ENCODE measurements at places on chromosomes 1 and 21.

- no peak for ATAC-seq
Observed at GRCh38 chr1:48853006-48853405, 76.3 kb upstream of the BEND5 start.

- ATAC-seq = no peak
Observed at GRCh38 chr21:29829564-29830275, 110.1 kb downstream of the GRIK1 start.

DNA sequence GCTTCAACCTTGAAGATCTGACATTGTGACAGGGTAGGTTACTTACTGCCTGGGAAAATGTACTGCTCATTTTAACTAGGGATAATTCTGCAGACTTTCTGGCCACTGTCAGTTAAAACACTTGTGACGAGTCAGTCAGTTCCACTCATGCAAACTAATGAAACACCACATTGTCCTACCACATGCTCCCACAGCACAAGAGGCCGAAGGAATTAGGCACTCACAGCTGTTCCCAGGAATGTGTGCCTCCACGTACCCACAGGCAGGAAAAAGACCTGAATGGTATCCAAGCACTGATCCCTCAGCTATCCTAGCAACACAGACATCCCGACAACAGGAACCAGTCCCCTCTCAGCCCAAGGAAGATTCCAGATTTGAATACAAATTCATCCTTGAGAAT lies 12.3 kb downstream of the BCAR3 start:
- ATAC-seq = no peak

DNA sequence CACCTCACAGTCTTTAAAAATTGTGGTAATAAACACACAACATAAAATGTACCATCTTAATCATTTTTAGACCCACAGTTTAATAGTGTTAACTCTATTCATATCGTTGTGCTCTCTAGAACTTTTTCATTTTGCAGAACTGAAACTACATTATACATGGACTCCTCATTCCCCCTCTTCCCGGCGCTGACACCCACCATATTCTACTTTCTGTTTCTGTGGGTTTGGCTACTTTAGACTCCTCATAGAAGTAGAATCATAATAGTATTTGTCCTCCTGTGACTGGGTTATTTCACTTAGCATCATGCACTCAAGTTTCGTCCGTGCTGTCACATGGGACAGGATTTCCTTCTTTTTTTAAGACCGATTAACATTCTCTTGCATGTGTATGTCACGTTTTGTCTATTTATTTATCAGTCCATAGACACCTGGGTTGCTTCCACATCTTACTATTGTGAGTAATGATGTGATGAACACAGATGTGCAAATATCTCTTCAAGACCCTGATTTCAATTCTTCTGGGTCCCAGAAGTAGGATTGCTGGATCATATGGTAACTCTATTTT lies 62.9 kb upstream of the TMPRSS2 start:
- no peak for ATAC-seq

DNA sequence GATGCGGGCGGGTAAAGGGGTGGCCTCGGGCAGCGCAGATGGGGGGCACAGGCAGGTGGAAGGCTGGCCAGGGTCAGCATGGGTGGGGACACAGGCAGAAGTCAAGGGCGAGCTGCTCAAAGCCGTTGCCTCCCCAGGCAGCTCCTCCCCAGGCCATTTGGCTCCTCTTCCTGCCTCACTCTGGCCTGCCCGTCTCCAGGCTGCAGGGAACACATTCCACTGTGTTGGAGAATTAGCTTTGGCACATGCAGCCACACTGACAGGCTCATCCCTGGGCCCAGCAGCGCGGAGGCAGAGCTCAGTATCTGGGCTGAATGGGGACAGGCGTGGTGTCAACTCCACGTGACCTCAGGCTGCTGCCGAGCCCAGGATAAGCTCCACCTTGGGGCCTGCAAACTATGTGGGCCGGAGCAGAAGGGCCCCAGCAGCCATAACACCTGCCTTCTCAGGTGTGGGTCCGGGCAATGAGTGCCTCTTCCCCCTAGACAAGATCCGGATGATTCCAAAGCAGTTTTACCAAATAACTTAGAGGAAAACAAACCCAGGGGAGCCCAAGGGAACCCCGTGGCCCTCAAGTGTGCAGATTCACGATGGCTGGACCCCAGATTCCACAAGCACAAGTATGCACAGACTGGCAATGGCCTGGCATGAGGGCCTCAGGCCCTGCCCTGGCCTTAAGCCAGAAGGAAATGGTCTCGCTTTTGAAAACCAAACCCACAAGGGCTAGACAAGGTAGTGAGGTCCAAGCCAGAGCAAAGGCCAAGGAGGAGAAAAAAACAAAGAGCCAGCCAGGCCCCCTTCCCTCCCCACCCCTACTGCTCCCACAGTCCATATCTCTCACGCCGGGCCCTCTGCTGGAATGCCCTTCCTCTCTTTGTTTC lies 40.2 kb downstream of the HSPG2 start:
- ATAC-seq = no peak

DNA sequence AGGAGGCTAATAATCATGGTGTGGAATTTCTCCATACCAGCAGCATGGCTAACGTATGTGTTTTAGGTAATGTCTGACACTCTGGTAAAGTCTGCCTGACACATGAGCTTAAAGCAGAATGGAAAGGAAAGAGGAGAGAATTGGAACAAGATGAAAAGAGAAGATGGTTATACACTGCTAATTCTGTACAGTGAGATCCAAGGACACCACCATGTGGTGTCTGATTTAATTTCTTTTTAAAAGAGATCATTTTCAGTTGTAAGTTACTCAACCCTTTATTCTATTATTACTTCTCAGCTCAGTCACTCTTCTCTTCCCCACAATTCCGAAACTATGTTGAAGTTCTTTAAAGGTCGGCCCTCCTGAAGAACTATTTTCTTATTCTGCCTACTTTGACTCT lies 15.6 kb downstream of the PRKAB2 start:
- ATAC-seq = no peak

All from activated CD4-positive, CD25-positive, alpha-beta regulatory T cell treated with anti-CD3 and anti-CD28 coated beads, Interleukin-2, amount 50 U/mL, for 24 hours (primary cell).